Kidney (tissue), 22 donors: ENCODE measurements at places on chromosomes 12 and 14. TPM values are rescaled to one million over a fixed set of nuclear protein-coding genes. Genes with fewer than 3 reads are reported as not detected.

DNA sequence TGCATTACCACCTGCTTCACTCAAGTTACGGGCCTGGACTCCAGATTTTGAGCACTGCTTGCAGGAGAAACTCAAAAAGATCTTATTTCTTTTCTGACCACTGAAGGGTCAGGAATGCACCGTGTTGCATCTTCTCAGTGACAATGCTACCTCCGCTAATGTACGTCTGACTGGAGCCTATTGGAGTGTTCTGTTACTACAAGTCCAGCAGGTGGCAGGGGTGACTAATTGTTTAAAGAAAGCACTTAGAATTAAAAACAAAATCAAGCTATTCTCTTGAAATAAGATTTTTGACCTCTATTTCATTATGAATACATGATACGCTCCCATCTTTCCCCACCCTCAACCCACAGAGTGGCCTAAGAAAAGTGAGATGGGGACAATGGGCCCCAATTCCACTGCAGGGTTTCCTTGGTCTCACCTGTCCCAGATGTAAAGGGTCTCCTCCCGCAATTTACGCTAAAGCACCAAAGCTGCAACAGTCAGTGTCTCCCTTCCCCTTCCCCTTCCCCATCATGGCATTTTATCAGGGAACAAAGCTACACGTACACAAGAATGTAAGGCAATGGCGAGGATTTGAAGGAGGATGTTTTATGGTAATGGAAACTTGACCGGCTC is 2.2 kb downstream of the TBPL2 start:
- DNase-seq: peak; percentile 71
- H3K27me3 ChIP-seq: no peaks in the 10 kb centered on the region
- H3K27ac ChIP-seq: no peak overlapping the region
- H3K36me3 ChIP-seq: no peaks in the 10 kb centered on the region

DNA sequence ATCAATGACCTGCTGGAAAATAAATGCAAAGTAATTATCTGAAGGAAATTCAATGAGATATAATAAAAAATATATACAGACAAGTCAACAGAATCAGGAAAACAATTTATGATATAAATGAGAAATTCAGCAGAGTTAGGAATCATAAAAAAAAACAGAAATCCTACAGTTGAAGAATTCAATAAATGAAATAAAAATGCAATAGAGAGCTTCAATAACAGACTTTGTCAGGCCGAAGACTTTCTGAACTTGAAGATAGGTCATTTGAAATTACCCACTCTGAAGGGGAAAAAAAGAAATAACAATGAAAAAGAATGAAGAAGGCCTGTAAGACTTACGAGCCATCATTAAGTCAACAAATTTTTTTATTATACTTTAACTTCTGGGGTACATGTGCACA is 15.5 kb upstream of the GARIN2 start:
- H3K36me3 ChIP-seq: peaks cover 2% of the 10 kb centered on the region
- no peaks in the 10 kb centered on the region for H3K4me1 ChIP-seq
- no peak overlapping the region for H3K27ac ChIP-seq

DNA sequence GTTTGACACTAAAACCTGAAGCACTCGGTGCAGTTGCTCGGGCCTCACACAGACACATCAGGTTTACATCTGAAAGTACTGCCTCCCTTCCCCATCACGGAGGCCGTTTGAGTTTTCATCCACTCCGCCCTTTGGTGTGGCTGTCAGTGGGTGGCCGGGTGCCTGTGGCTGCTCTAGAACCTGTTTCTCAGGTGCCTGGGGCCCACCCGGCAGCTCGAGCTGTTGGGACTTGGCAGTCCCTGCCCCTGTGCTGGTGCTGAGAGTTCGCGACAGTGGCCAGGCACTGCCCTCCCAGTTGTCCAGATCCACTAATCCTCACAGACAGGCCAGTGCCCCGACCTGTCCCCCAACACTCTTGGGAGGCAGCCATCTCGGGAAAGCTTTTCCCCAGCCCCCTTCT is 22.4 kb downstream of the XRCC3 start:
- no peak overlapping the region for H3K27ac ChIP-seq
- H3K36me3 ChIP-seq: peaks cover 8% of the 10 kb centered on the region
- DNase-seq: no peak
- H3K27me3 ChIP-seq: no peaks in the 10 kb centered on the region
- peaks cover 6% of the 10 kb centered on the region for H3K4me1 ChIP-seq
- no peak overlapping the region for H3K4me3 ChIP-seq

- no peaks in the 10 kb centered on the region for H3K27me3 ChIP-seq
- no peak overlapping the region for H3K4me3 ChIP-seq
- no peak overlapping the region for H3K27ac ChIP-seq
- no peaks in the 10 kb centered on the region for H3K4me1 ChIP-seq
- no peaks in the 10 kb centered on the region for H3K36me3 ChIP-seq
These were observed 214.4 kb upstream of the ALG10B start for GRCh38 chr12:38102197-38102596.

SYT10 gene
- 0.41 TPM for total RNA-seq

WNT1 gene
- total RNA-seq: not detected

REP15 gene
- total RNA-seq: 3.2 TPM
